ENCODE measurements at places on chromosomes 16 and 17.

- peak; percentile 86 for DNase-seq
Observed at GRCh38 chr16:88706229-88706964, at the start of the genes CTU2 and RNF166. Gene CTU2 (plus strand): TSS chr16:88706503. CDS start chr16:88706531, 28 bp downstream. Gene RNF166 (minus strand): TSS chr16:88706408. CDS start chr16:88706325, 83 bp downstream.

DNA sequence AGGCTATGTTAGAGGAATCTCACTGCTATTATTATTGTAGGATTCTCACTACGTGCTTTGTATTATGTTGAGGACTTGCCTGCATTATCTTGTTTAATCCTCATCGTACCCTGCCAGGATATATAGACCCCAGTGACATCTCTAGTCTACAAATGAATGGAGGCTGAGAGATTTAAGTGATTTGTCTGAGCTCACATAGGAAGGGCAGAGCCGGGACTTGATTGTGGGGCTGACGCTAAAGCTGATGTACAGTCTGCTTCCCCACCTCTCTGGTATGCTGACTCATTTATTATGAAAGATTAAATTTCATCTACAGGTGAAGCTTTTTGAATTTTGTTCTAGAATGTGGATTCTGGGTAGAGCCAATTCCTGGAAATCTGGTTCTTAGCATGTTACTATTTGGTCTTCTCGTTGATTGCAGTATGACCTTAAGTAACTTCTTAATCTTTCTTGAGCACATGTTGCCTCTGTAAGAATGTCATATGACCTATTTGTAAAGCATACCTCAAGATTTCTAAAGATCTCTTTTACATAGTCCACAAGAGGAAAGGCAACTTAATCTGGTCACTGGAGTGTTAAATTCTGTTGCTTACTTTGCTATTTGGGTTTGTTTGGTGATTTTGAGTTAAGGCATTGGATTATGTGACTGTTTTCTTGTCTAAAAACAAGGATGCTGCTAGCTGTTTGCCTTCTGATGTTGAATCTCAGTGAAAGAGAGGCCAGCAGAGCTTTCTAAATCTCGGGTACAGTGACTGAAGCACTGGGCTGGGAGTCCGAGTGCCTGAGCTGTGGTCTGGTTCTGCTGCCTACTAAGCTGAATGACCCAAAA lies 12.4 kb downstream of the METTL9 start:
- DNase-seq, result no peak

GRCh38 chr17:76137001-76137350 lies 4.1 kb downstream of the FOXJ1 start:
- no peak for DNase-seq

DNA sequence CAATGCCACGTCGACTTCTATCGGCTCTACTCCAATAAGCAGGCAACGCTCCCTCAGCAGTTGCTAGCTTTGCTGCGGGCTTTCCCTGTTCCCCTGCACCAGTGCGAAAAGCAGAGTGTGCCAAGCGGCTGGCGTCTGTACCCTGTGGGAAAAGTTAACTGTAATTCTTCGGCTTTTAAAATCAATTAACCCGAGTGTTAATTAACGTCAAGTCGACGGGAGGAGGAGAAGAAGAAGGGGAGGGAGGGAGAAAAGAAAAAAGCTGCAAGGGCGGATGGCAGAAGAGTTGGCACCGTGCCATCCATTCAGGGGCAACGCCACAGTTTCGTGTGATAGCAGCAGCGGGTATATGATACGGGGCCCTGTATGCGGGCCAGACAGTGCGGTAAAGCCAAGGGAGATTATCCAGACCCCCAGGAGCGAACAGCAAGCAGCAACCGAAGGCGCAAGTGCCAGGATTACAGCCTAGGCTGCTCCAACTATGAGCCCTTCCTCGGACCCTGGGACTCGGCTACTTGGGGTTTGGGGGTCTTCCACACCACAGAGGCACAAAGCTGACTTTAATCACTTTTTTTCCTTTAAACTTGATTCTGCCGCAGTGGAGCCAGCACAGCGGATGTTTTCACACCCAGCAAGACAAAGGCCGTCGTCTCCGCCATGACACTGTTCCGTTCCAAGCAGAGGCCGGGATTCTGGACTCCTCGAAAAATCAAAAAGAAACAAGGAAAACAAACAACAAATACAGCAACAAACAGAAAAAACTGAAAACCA lies 253.8 kb upstream of the PMFBP1 start:
- no peak for DNase-seq

GRCh38 chr16:22318690-22319358 lies 21.6 kb downstream of the POLR3E start:
- DNase-seq, result peak; percentile 19

- no peak for DNase-seq
Observed at GRCh38 chr16:63672493-63672892, 1449.4 kb downstream of the CDH11 start.

GRCh38 chr17:10316801-10317542 lies 55.8 kb downstream of the MYH13 start:
- DNase-seq, result peak; percentile 65
